Upper lobe of left lung (tissue), 6 donors: ENCODE measurements at places on chromosomes 5 and 9. TPM values are rescaled to one million over a fixed set of nuclear protein-coding genes. Genes with fewer than 3 reads are reported as not detected.

- no peak for DNase-seq
Measured at GRCh38 chr5:142853682-142854081, 83.5 kb downstream of the ARHGAP26 start.

GRCh38 chr5:57703721-57704120, 221.1 kb upstream of the ACTBL2 start:
- DNase-seq, result no peak

GRCh38 chr9:4588721-4589120, 73.4 kb upstream of the PLPP6 start:
- DNase-seq, result no peak

- no peak for DNase-seq
Measured at GRCh38 chr5:130805648-130806047, 359.4 kb downstream of the HINT1 start.

GRCh38 chr5:4207486-4207885, 611.9 kb downstream of the IRX1 start:
- DNase-seq, result peak; percentile 61

- no peak for DNase-seq
Measured at GRCh38 chr9:133380734-133381133, 4.6 kb downstream of the STKLD1 start.

GRCh38 chr9:133694686-133695085, 43.5 kb downstream of the SARDH start:
- DNase-seq, result no peak

DNA sequence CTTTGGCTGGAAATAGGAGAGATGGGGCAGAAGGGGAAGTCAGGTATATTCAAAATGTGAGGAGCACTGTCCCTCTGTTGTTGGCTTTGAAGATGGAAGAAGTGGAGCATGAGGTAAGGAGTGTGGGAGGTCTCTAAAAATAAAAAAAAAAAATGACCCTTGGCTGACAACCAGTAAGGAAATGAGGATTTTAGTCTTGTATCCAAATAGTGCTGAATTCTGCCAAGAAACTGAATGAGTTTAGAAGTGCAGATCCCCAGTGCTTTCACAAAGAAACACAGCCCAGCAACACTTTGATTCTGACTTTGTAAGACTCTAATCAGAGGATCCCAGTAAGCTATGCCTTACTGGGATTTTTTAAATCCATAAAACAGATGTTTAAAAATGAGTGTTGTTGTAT, 367.9 kb downstream of the CYLC2 start:
- no peak for DNase-seq

DNA sequence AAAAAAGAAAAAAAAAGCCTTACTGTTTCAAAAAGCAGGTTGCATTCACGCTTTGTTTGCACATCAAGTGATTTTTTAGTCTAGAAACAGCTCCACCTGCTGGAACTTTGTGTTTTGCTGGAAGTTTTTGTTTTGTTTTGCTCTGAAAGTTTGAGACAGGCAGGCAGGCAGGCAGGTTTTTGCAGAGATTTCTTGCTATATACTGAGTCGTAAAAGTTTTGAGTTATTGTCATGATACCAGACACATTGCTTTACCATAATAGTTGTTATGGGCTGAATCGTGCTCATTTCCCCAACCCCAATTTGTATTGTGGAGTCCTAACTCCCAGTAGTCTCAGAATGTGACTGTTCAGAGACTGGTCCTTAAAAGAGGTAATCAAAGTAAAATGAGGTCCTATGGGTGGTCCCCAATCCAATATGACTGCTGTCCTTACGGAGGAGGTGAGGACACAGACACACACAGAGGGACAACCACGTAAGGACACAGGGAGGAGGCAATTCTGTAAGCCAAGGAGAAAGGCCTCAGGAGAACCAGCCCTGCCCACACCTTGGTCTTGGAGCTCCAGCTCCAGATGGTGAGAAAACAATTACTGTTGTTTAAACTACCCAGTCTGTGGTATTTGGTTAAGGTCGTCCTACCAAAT, 20.9 kb downstream of the OR2Y1 start:
- DNase-seq, result no peak

DNA sequence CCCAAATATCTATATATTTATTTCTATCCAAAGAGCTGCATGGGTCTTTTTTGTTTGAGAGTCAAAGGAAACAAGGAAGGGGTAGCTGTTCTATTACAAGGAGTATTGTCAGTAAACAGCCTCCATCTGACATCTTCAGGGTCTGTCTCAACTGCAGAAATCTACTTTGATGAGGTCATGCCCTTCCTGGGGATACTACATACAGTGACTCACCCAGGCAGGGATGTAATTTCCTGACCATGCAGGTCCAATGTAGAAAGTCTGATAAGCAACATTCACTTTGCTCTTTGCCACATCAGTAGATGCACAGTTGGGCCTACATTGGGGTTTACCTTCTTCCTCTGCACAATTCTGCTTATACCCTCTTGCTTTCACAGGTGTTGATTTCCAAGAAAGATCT, 165.5 kb downstream of the TLR4 start:
- no peak for DNase-seq

DNA sequence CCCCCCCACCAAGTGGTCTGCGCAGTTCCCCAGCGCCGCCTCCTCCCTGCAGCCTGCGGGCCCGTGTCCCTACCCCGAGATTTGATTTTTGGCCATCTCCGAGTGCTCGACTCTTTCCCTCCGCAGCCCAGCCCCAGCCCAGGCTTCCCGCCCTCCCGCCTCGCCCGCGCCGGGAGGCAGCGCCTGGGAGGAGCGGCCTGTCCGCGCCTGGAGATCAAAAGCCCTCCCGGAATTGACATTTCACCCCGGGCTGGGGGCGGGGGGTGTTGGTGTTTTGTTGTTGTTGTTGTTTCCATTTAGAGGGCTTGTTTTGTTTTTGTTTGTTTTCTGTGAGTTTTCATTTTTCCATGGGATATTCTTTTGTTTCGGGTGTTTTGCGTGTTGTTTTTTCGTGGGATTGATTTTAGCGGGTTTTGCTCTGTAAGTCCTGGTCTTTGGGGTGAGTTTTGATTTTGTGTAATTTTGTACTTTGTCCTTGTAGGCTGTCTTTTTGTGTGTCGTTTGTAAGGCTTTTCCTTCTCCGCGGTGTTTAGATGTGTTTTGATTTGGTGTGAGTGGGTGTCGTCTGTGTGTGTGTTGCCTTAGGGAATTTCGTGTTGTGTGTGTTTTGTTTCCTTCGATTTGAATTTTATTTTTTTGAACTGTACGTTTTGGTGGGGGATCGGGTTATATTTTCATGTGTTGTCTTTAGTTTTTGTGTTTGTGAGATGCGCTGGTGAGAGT, 1.7 kb upstream of the PAX5 start:
- peak; percentile 73 for DNase-seq

DNA sequence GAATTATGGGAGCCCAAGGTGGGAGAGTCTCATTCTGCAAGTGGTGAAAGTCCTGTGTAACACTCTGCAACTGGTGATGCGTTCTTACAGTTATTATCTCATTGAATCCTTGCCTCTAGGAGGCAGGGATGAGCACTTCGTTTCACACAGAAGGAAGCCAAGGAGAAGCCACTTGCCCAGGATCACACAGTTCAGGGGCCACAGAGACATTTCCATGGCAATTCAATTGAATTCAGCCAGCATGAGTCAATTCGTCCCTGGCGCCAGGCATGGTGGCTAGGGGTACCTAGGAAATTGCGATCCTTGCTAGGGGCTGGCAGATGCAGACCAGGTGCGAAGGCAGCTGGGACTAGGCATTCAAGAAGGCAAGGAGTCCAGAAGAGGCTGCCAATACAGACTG, 26.2 kb downstream of the LHX2 start:
- no peak for DNase-seq

GRCh38 chr5:115580941-115581340, 21.3 kb downstream of the TICAM2 start:
- no peak for DNase-seq

DNA sequence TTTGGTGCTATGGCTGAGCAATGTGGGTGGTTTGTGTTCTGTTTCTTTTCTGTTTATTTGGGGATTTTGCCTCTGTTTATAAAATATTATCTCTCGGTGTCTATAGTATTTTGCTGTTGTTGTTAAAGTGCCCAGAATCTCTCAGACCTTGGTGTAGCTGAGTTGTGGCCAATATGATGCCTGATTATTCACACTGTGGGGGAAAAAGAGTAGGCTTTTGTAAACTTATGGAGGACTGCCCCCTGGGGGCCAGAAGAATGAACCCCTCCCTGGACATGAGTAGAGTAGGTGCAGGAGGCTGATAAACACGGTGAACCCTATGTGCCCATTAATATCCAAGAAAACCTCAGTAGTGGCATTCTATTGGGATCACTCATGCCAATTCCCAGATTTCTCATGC, 49.0 kb upstream of the DPYSL3 start:
- DNase-seq, result no peak

GRCh38 chr9:36949466-36949865, 84.6 kb downstream of the PAX5 start:
- no peak for DNase-seq

GRCh38 chr9:36208521-36209253, 18.0 kb downstream of the CLTA start:
- no peak for DNase-seq

GRCh38 chr5:54828151-54828550, 157.2 kb downstream of the ESM1 start:
- no peak for DNase-seq

GRCh38 chr5:123208668-123209501, 119.8 kb downstream of the PRDM6 start:
- no peak for DNase-seq

DNA sequence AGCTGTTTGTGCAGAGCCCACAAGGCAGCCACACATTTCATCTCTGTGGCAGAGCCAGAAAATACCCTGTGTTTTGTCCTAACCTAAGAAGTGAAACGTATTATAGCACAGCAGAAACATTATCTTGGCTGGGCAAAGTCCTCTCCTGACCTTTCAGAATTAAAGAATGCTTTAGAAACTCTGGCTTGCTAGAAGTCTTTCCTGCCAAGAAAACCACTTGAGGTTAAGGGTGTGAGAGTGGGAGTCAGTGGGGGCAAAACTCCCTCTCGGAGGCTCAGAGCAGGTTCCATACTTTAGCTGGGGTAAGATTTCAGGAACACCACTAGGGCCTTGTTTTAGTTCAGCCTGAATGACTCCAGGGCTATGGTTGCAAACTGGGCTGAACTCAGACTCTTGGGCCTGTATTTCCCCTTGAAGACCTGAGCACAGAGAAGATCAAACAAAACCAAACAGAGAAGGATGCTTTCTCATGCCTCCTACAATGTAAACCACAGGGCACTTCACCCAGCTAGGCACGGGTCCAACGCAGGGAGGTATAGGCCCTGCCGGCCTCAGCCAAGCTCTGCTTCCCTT, 48.0 kb downstream of the ZNF366 start:
- DNase-seq, result no peak

DNA sequence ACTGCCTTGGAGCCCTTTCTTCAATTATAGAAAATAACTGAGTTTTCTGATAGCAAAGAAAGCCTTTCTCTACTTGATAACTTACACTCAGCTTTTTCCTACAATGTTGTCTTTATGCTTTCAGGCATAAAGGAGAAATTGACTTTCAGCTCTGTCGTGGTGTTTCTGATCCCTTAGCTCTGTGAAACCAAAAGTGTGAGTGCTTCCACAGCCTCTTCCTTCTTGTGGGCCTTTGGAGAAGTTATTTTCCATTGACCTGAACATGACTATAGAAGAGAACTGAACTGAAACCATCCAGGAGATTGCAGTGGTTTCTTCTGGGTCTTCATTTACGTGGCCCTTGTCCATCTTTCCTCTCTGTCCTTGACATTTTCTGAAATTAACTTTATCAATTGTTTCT, 59.5 kb upstream of the EQTN start:
- DNase-seq, result no peak

DNA sequence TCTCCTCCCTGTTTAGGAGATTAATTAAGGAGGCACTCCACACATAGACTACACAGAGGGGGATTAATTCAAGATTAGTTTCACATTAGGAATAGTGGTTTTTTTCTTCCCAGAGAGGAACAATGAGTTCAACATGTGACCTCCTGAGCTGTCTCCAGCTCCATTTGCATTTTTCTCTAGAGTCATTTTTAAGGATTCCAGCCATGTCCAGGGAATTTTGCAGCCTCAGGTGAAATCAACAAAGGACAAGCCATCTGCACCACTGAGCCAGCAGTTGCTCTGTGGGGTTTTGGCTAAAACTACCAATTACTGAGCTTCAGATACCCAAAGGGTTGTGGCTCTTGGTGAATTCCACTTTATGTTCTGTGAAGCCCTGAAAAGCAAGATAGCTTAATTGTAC, 258.5 kb upstream of the PPP1R2B start:
- no peak for DNase-seq

- DNase-seq, result no peak
Measured at GRCh38 chr5:57594436-57594835, 111.8 kb upstream of the ACTBL2 start.

The PRDM9 gene
- not detected for total RNA-seq

The ANKRD31 gene
- total RNA-seq, result 0.17 TPM

The POLE3 gene
- 34.8 TPM for total RNA-seq

The AGXT2 gene
- total RNA-seq, result not detected

The ZNF474 gene
- total RNA-seq, result 15.7 TPM

The NXNL2 gene
- total RNA-seq, result 0.37 TPM

The PCDHGB6 gene
- 5.2 TPM for total RNA-seq

The PCDHGB5 gene
- total RNA-seq, result 9.4 TPM

The IFNB1 gene
- not detected for total RNA-seq

The CPLANE1 gene
- 58.0 TPM for total RNA-seq

The LRRC19 gene
- total RNA-seq, result not detected
